ENCODE measurements at places on chromosomes 5 and 9. TPM values are rescaled to one million over a fixed set of nuclear protein-coding genes. Genes with fewer than 3 reads are reported as not detected.

DNA sequence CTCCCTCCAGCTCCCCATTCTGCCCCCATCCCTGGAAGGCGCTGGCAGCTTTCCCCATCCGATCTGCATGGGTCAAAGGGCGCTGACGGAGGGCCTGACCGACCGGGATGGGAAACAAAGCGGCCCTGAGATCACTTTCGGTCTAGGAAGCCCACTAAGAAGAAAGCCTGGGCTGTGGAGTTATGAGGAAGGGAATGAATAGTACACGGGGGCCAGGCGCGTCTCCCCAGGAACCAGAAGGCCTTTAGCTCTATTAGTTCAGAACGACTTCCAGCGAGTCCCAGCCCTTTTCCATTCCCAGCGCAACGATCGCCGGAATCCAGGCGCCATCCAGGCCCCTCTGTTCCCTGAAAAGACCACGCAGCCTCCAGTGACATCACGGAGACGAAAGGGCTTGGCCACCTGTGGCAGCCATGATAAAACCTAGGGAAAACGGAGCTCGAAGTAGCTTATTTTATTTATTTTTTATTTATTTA, 70.1 kb upstream of the CCDC180 start:
- peak; percentile 44 for DNase-seq

The LRRC26 gene
- total RNA-seq, result not detected

- no peak for DNase-seq
Observed at GRCh38 chr9:68581696-68582095, 41.0 kb upstream of the TMEM252 start.

DNA sequence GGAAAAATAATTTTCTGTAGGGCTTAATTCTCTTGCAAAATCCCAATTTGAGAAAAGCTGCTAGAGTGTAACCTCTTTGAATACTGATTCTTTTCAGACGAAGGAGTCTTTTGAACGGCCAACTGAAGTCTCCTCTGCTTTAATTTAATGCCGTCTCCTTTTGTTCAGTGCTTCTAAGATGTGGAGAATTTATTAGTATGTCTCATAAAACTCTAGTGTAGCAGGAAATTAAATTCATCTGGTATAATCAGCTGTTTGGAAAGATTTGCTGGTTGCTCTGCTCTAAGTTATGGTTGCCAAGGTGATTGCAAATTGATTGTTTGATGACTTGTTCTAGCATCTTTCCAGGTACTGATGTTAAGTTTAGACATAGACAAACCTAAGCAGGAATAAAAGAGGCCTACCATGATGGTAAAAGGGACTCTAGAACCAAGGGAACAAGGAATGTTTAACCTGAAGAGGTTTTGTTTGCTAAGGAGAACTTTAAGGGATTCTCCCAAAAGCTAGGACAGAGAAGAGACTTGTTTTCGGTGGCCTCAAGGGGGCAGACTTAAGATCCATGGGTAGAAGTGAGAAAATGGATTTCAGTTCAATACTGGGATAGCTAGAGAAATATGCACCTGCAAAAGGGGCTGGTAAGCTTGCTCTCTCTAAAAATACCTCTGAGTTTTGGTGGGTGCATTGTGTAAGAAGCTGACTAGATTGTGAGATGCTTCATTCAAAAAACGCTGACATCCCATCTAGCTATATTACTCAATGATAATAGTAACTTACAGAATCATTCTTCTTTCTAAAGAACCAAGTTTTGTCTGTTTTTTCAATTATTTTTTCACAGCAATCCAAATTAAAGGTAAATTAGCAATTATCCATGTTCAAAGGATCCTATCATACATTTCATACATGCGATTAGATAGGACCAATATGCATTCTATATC, 5.7 kb upstream of the ADRB2 start:
- no peak for DNase-seq

The WDR41 gene
- total RNA-seq, result 21.2 TPM

The GALNT10 gene
- 6.5 TPM for total RNA-seq

The EIF4EBP3 gene
- total RNA-seq, result 1.4 TPM

Data from liver (tissue), 10 donors.